ENCODE measurements at places on chromosomes 3 and 15. TPM values are rescaled to one million over a fixed set of nuclear protein-coding genes. Genes with fewer than 3 reads are reported as not detected.

The SPSB4 gene
- total RNA-seq: 0.26 TPM

The FBN1 gene
- 0.90 TPM for total RNA-seq

The GNAT1 gene
- 0.26 TPM for total RNA-seq

The P2RY1 gene
- 24.5 TPM for total RNA-seq

The NUTM1 gene
- total RNA-seq: not detected

The SLC12A1 gene
- not detected for total RNA-seq

The ROBO2 gene
- 0.26 TPM for total RNA-seq

The SUMF1 gene
- total RNA-seq: 81.7 TPM

The BFSP2 gene
- not detected for total RNA-seq

The TNFSF10 gene
- 24.6 TPM for total RNA-seq

All from bronchial epithelial cell (primary cell).